ENCODE measurements at places on chromosomes 5 and 9.
A peak's percentile ranks its signal among the peaks of the same experiment; 100 is the strongest.

DNA sequence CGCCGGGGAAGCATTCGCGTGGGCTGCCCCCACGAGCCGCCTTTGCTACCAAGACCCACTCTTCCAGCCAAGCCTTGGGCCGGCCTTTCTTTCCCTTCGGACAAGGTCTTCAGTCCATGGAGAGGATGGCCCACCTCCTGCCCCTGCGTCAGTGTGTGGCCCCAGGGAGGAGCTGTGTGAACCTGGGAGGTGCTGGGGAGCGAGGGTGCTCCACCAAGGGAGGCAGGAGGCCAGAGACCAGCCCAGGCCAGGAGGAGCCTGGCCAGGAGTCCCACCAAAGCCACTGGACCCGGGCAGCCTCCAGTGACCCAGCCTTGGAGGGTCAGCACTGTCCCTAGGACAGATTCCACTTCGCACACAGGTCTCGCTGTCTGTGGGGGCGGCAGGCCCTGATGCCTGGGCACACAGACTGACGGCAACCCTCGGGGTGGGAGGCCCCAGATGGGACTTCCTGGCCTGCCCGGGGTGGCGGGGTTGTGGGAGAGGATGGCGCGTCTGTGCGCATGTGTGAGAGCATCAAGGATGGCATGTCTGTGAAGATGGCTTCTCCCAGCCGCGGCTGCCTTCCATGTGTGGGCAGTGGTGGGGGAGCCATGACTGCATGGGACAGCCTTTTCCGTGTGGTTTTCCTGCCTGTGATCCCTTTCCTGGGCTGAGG lies 113.3 kb upstream of the LPCAT1 start:
- DNase-seq = no peak

DNA sequence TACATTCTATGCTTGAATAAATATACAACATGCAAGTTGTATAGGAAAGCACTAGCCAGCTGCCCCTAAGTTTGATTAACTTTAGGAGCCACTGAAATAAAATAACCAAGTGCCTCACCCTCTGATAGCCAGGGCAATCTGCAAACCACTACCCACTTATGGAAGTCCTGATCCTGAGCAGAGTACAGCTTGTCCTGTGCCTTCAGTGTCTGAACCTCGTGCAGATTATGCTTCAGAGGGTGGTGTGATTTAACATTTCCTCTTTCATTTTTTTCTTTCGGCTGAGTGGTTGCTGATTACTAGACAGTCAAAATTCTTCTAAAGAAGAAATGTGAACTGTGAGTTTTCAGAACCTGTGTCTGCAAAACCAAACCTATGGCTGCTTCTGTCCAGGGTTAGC lies 327.7 kb downstream of the PIK3R1 start:
- no peak for DNase-seq

- no peak for DNase-seq
These were observed 142.4 kb downstream of the ELAVL2 start for GRCh38 chr9:23683611-23684061.

GRCh38 chr5:157516626-157517325 lies 56.8 kb downstream of the NIPAL4 start:
- no peak for DNase-seq

DNA sequence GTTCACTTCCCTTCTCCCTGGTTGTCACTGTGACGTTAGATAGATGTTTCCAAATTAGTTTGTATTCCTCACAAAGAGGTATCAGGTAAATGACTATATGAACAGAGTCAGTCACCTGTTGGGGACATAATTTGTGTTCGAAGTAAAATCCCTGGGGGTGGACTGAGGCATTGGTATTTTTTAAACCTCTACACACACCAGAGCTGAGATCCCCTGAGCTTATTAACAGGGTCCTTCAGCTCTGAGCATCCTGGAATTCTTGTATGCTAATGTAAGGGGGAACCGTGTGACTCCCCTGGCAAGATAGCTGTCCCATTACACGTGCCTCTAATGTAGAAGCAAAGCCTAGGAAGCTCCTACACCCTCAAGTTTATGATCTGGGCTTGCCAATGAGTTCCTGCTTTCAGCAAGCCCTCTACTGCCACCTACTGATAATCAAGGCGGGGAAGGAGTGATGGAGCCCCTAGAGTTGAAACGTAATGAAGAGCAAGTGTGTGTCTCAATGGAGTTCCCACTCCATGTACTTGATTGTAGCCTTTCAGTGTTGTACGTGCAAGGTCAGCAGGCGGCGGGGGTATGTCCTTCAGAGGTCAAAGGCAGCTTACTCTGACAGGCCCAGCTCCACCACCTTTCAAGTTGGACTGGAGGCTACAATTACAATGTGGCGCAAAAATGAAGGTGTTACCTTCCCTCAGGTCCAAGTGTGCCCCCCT lies 14.4 kb downstream of the PRKACG start:
- peak; percentile 61 for DNase-seq

- DNase-seq = no peak
These were observed 495.0 kb downstream of the PRELID2 start for GRCh38 chr5:145340099-145340498.

DNA sequence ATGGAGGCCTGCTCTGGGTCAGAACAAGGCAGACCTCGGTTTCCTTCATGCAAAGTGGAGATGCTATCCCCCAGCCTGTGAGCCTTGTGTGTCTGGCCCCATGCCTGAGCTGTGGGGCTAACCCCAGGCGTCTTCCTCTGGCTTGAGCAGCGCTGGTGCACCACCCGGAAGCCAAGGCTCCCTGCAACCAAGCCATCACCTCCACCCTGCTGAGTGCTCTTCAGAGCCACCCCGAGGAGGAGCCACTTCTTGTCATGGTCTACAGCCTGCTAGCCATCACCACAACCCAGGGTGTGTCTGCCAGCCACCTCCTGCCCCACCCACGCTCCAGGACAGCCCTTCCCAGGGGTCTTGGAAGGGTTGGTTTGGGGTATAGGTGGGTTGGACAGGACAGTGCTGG lies 16.2 kb downstream of the REXO4 start:
- no peak for DNase-seq

- no peak for DNase-seq
These were observed 916 bp downstream of the TOR1A start for GRCh38 chr9:129822898-129823541.

DNA sequence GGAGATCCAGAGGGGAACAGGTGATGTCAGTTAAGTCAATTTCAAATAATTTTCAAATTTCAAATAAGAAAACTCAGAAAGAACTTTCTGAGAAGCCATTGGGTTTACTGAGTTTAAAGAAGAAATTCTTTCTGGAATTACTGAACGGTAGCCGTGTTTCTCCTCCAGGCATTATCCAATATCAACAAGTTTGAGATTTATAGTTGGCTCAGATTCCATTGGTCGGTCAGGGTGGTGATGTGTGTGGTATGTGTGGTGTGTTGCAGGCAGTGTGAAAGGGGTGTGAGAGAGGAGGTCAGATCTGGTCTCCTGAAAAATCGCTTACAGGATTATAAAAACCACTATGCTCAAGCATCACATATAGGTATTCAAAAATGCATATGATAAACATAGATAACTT lies 60.1 kb downstream of the PDE4D start:
- no peak for DNase-seq

- no peak for DNase-seq
These were observed 79.4 kb upstream of the GLRA1 start for GRCh38 chr5:152004095-152004494.

DNA sequence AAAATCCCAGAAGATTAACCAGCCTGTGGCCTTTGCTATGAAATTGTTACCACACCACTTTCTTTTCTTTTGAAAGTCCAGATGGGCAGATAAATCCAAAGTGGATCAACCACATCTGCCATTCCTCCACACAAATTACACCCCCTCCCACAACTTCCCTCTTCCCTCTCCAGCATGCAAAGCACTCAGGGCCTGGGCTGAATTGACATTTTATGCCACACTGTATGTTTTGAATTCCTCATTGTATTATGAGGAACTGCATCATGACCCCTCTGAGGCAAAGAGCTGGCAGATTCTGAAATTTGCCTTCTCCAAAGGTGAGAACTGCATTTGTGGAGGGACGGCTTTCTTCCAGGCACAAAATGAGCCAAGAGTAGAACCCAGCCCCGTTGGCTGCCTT lies 589.2 kb upstream of the KLF4 start:
- DNase-seq = no peak

DNA sequence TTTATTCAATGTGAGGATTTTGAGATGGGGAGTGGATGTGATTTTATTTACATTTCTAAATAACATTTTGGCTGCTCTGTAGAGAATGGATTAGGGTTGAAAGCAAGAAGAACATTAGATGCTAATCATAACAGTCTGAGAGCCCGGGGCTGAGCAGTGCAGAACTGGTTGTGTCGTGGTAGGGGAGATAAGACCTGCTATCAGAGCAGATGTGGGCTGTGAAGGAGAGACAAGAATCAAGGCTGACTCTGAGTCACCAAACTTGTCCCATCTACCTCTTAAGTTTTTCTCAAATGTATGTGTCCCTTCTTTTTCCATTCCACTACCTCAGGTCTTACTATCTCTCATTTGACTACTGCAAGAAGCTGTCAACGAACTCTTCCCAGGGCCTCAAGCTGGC lies 35.4 kb upstream of the SLC28A3 start:
- no peak for DNase-seq

GRCh38 chr5:67350618-67351201 lies 154.1 kb upstream of the CD180 start:
- no peak for DNase-seq

DNA sequence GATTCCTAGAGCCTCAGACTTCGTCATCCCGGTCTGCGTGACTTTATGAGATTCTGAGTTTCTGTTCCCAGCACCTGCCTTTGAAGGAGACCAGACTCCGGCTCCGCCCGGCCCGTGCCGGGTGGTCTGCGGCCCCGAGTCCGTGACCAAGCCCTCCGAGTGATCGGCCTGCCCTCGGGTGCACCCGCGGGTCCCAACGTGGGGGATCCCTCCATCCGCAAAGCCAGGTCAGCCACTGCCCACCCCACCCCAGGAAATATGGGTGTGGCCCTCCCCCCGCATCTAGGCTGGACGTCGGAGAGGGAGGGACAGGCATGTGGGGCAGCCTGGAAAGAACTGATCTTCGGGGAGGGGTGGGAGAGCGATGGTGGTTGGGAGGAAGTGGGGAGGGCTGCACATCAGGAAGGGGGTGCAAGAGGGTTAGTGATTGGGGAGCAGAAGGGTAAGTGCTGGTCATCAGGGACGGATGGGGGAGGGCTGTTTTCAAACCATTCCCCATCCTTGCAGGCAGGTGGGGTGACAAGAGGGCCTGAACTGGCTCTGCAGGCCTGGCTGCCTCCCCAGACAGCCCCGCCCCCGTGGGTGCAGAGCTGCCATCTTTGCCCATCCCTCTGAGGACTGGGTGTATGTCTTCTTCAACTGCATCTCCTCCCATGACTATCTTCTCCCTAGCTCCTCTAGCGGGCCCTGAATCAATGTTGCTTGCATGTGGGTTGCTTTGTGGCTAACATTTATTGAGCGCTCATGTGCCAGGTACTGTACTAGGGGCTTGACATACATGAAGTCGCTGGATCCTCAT lies 747 bp downstream of the LRSAM1 start:
- DNase-seq = no peak

DNA sequence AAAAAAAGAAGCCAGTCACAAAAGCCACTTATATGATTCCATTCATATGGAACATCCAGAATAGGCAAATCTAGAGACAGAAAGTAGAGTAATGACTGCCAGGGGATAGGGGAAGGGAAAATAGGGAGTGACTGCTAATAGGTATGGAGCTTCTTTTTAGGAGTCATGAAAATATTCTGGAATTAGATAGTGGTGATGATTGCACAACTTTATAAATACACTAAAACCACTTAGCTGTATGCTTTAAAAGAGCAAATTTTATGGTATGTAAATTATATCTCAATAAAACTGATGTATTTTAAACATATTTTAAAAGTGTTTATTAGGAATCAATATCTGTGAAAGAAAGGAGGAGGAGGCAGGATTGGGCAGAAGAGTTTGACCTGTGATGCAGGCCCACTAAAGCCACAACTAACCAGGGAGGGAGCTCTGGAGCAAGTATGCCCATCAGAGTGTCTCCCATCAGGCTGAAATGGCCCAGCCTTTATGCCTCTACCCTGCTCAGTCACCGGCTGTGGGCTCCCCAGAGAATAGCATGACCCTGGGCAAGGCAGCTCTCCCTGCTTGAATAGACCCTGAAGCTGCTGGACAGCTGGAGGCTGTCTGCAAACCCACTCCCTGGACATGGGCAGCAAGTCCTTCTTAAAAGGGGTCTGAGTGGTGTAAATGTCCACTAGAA lies 96.0 kb upstream of the SLC44A1 start:
- DNase-seq = no peak

- DNase-seq = no peak
These were observed 144.3 kb upstream of the NREP start for GRCh38 chr5:111901296-111901695.

GRCh38 chr9:134791009-134791408 lies 89.6 kb upstream of the FCN2 start:
- DNase-seq = no peak

DNA sequence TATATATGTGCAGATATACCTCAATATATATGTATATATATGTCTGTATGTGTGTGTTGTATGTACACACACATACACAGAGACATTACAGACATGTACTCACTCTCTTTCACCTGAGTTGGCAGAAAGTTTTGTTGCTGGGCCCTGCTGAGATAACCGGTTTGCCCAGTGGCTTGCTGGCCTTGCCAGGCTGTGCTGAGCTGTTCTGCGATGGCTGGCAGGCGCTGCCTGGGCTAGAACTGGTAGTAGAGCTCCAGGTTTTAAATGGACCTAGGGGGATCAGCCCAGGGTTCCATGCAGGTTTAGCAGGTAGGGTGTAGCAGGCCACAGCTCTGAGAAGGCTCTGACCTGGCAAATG lies 394.3 kb downstream of the GADD45G start:
- no peak for DNase-seq

GRCh38 chr5:24353611-24354010 lies 291.2 kb downstream of the CDH10 start:
- no peak for DNase-seq

- DNase-seq = no peak
These were observed 19.1 kb upstream of the SLC31A2 start for GRCh38 chr9:113131689-113132151.

DNA sequence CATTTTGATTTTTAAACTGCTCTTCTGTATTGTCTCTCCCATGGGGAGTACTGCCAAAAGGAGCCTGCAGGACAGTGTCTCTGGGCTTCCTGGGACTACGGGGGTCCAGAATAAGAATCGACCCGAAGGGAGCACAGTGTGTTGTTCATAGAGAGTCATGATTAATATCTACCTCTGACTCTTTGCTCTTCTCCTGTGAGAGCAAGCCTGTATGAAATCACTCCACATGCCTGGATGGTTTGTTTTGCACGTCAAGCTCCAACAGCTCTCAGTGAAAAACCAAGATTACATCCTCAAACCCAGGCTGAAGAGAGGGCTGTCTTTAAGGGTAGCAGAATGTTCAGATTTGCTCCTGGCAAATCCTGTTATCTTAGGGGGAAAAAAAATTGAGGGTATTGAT lies 1860.0 kb upstream of the WWC1 start:
- no peak for DNase-seq

GRCh38 chr9:136255896-136256890 lies 10.6 kb upstream of the QSOX2 start:
- DNase-seq = no peak

DNA sequence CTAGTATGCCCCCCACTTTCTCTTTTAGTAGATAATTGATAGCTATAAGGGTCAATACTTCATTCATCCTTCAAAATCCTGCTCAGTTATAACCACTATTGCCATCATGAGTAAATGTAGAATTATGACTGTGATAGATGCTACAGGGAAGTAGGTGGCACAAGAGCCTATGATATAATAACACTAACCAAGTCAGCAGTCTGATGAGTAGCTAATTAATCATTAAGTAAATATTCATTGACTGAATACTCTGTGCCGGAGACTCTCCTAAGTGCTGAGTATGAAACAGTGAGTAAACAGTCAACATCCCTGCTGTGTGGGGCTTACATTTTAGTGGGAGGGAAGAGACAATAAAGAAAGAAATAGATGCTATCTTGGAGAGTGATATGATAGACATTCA lies 430.3 kb upstream of the ZNF462 start:
- no peak for DNase-seq
